ENCODE measurements at places on chromosomes 16 and 17.

GRCh38 chr16:55398762-55399161 lies 74.8 kb downstream of the IRX6 start:
- DNase-seq = no peak

DNA sequence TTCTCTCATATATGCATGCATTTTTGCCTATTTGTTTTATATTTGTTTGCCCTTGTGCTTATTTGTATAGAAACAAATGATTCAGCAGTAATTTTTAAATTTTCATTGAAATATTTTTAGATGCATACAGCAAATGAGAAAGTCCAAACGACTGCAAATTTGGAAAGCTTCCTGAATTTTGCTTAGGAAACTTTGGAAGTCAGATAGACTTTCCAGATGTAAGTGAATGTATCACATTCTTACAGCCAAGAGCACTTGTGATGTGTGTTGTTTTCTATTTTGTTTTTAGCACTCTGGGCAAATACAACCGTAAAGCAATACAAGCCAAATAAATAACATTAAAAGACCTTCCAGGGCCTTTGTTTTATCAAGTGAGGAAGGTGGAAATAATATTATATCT lies 680.8 kb upstream of the CDH8 start:
- no peak for DNase-seq

GRCh38 chr17:41020336-41020735 lies 6.7 kb downstream of the KRTAP1-5 start:
- DNase-seq = no peak

DNA sequence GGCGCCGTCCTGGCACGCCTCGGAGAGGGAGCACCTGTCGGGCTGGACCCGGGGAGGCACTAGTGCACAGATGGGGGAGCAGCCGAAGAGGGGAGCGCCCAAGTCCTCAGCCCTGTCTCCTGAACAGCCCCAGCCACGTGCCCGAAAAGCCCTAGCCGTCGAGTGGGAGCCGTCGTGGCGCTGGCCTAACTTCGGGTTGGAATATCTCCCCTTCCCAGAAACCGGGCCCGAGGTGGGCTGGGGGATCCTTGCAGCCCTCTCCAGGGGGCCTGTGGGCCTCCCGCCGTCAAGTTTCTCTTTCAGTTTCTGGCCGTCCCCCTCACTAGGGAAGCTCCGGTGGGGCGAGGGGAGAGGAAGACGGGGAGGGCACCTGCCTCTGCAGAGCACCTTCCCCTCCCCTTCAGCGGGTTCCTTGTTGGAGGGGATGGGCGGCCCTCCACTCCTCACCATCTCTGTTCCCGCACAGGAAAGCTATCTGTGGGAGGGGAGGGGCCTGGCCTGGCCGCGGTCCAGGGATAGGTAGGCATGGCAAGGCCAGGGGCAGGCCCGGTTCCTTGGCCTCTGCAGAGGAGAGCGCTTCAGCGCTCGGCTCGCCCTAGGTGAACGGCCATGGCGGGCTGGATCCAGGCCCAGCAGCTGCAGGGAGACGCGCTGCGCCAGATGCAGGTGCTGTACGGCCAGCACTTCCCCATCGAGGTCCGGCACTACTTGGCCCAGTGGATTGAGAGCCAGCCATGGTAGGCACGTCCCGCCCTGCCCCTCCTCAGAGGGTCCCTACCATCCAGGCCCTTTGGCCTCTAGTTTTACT lies 709 bp downstream of the STAT5A start:
- DNase-seq = no peak

- no peak for DNase-seq
These were observed 30.6 kb downstream of the MRPS23 start for GRCh38 chr17:57819285-57819684.

DNA sequence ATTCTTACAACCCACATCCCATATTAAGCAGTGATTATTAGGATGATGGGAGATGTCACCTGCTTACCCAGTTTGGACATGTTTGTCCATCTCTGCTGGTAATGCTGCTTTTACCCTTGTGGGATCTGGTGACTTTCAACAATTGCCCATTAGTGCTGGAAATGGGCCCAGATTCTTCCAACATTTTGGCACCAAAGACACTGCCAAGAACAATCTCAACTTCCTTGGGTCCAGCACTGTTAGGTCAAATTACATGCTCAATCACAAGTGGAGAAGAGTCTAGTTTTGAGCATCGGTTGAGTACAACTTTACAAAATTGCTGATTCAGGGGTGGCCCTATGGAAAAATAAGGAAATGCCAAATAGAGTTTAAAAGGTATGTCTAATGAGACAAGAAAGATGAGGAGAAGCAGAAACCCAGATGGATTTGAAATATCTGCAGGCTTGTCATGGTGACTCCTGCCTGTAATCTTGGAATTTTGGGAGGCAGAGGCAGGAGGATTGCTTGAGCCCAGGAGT lies 13.0 kb upstream of the ZFP3 start:
- no peak for DNase-seq

- no peak for DNase-seq
These were observed 101.6 kb downstream of the RAB11FIP4 start for GRCh38 chr17:31492880-31493655.

DNA sequence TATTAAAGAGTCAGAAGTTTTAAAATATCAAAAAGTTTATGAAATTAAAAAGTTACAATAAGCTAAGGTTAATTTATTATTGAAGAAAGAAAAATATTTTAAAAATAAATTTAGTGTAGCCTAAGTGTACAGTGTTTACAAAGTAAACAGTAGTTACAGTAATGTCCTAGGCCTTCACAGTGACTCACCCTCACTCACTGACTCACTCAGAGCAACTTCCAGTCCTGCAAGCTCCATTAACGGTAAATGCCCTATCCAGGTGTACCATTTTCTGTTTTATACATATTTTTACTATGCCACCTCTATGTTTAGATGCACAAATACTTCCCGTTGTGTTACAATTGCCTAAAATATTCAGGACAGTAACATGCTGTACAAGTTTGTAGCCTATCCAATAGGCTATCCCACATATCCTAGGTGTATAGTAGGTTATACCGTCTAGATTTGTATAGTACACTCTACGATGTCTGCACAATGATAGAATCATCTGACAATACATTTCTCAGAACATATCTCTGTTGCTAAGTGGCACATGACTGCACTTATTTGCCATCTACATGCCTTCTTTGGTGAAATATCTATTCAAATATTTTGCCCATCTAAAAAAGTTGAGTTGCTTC lies 67.2 kb upstream of the WSB1 start:
- peak; percentile 78 for DNase-seq

DNA sequence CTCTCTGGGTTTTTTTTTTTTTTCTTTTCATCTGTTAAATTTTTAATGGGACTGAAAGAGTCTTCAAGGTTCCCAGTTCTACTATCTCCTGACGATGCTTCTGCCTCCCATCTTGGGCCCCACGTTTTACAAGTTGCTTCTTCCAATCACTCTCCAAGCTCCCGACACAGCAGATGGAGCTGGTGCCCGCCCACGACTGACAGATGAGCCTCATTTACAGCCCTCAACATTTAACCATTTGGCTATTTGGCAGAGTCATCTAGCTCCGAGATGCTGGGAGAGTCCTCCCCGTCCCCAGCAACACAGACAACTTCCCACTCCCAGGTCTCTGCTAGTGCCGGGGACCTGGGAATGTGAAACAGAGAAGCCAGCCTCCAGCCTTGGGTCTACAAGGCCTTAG lies 276.9 kb downstream of the SHISA9 start:
- DNase-seq = no peak

- no peak for DNase-seq
These were observed 5.2 kb upstream of the CDK3 start for GRCh38 chr17:75995385-75995925.

DNA sequence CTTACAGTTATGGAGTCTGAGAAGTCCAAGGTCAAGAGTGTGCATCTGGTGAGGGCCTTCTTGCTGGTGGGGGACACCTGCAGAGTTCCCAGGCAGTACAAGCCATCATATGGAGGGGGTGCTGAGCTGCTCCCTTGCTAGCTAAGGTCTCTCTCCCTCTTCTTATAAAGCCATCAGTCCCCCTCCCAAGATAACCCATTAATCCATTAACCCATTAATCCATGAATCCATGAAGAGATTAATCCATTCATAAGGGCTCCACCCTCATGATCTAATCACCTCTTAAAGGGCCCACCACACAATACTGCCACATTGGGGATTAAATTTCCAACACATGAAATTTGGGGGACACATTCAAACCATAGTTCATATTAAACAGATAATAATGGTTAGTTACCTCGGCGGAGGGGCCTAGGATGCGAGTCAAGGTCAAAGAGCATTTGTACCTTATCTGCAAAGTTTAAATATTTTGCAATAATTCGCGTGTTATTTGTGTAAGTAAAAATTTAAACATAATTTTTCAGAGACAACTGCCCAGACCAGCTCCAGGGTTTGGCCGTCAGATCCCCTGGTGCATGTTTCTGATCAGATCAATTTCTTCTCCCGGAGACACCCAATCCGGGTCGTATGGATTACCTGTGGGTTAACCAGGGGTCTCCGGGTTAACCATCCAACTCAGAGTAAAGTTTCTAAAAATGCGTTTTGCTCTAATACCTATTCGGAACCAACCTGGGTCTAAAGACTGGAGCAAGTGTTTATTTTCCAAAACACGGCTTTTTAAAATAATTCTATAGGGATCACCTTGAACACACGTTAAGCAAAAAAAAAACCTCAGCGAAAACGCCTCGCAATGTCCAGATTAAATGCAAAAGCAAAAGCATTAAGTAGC lies 740 bp upstream of the POLR3E start:
- no peak for DNase-seq

DNA sequence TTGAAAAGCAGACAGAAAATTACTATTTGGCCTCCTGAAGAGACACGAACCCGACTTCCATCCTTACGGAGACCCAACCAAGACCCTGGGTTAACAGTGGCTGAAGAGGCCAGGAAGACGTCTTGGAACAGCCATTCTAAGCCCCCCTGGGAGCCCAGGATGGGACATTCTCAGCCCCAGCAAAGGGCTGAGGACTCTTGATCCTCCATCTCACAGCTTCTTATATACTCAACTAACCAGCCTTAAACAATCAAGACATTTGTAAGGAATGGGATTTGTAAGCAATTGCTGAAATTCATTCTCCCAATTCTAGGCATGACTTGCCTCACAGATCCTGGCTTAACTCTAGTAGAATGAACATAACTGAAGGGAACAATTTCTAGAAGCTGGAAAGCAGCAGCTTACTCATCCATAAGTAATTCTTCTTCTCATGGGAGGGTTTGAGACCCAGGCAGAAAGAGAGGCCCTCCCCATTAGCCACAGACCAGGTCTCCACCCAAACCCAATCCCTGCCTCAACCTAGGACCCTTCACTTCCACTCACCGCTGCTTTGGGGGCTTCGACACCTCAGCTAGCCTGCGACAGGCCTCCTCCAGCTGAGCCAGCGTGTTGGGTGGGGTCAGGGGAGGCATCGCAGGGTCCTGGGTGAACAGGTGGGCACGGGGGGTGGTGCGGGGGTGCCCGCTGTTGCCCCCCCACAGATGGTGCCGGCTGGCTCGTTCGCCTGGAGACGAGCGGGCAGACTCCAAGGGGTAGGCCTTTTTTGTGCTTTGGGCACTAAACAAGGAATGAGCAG lies 25.5 kb downstream of the AXIN2 start:
- DNase-seq = no peak

DNA sequence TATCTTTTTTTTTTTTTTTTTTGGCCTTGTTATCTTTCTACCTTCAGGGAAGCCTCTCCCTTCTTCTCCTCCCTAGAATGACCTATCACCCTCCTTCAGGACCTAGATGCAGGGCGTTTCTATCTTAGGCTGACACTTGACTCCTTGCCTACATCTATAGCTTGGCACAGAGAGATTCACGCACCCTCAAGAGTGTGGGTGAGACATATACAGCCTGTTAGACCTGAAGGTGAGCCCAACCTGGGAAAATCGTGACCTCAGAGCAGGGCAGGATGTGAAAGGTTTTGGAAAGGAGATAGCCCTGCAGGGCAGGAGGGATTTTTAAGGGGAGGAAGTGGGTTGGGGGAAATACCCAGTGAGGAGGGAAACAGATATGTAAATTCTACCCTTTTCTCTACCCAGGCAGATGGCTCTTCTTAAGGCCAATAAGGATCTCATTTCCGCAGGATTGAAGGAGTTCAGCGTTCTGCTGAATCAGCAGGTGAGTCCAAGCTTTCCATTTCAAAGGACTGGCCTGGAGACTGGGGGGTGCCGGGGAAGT lies at the start of gene AHSP:
TSS of gene AHSP (plus strand) at position 167 of the 541 bp plus-strand sequence. CDS start at position 407, 240 bp downstream.
- no peak for DNase-seq

- no peak for DNase-seq
These were observed 5.9 kb downstream of the BAIAP2 start for GRCh38 chr17:81040791-81041337.

GRCh38 chr16:24758373-24758772 lies 28.9 kb downstream of the TNRC6A start:
- DNase-seq = peak; percentile 36

- DNase-seq = no peak
These were observed 54.7 kb upstream of the IL34 start for GRCh38 chr16:70591615-70592014.

DNA sequence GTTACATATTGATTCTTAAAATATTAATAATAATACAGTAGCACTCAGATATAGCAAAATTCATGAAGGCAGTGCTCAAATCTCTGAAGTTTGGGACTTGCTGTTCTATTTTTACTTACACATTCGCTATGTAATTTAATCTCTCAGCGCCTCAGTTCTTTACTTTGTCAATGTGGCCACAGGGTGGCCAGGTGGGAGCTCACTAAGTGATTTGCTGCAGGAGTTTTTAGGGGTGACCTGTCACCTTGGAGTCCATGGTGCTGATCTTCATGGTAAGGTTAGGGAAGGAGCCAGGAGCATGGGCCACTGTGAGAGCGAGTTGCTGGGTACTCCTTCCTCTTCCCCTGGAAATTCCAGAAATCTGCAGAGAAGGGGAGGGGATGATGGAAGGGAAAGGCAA lies 28.1 kb downstream of the VWA3A start:
- DNase-seq = no peak

GRCh38 chr17:74361230-74362068 lies at the start of gene BTBD17:
Gene BTBD17 (minus strand): TSS chr17:74361868. CDS start chr17:74361819, 49 bp downstream.
- peak; percentile 42 for DNase-seq

DNA sequence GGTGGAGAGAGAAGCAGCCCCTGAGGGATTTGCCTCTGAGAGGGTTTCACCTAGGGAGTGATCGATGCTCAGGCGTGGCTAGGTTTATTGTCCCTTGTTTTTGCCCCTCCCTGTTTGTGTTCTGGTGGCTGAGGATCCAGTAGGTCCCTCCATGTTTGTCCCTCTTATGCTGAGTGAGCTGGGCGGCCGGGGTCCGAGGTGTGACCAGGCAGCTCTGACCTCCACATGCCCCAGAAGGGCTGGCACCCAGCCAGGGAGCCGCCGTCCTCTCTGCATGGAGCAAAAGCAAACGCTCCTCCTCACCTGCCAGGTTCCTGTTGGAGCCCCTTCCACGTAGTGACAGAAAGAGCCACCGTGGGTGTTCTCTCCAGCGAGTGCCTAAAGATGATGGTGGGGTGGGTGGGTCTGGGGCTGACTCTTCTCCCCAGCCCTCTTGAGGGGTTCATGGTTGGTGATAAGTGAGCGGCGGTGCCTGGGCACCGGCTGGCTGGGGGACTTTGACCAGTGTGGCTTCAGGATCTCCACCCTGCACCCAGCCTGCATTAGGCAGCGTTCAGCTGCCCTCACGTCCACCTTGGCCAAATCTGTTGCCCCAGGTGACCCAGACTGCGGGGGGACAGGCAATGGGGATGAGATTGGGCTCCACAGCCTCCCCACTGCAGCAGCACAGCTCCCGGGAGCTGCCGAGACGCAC lies 14.1 kb upstream of the NUDT16L1 start:
- no peak for DNase-seq

- no peak for DNase-seq
These were observed 342.7 kb upstream of the TNRC6C start for GRCh38 chr17:77615703-77616253.
